ENCODE measurements at places on chromosomes 5 and 9.
A peak's percentile ranks its signal among the peaks of the same experiment; 100 is the strongest.

DNA sequence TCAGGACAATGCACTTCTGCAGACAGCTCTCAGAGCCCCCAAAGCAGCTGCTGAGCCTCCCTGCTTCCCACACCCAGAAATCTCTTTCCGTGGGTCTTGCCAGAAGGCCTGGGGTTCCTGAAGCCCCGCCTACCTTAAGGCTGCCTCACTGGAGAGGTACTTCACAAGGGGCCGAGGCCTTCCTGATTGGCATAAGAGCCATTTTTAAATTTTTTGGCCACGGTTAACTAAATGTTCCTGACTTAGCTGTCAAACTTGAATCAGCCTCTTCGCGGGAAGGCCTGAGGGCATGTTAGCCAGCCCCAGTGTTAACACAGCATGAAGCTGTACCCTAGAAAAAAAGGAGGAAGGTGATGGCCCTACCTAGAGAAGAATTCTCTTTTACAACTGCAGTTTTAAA lies 20.7 kb upstream of the EPB41L4B start:
- DNase-seq: no peak

- no peak for DNase-seq
These were observed 740.8 kb upstream of the ZNF608 start for GRCh38 chr5:125487231-125487630.

GRCh38 chr9:131731644-131732043 lies 8.2 kb downstream of the RAPGEF1 start:
- DNase-seq: peak; percentile 76

DNA sequence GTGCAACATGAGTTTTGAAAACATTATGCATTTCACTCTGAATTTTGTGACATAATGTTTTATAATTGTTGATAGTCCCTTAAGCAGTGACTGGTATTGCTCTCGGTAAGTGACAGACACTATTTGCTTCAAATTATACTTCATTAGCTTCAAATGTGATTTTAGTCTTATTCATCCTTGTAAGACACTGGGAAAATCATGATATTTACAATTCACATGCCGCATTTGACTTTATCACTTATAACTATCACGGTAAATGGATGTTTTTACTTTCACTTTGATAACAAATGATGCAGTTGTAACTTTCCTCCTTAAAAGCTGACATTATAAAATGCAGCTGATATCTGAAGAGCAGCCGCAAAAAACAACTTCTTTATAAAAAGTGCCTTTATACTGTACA lies 44.1 kb upstream of the ITGA2 start:
- no peak for DNase-seq

DNA sequence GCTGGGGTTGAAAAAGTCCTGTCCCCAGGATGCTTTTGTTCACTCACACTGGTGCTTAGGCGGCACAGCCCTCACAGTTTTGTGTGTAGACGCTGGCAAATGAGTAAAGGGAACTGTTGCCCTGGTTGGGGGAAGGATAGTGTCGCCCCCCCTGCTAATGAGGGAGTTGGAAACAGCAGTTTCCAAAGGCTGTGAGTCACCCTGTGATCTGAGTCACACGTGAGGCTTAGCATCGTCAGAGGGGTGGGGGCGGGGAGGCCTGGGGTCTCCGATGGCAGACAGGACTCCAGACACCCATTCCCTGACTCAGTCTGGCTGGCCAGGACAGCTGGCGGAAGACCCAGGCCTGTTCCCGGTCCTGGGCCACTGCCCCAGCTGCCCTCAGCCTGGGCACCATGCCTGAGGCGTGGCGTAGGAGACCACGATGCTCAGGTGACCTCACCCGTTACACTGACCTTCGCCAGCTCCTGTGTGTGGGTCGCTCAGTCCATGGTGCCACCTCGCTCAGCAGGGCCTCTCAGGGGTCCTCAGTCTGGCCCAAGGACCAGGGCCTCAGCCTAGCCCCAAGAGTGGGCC lies 2.9 kb downstream of the DNAJB5 start:
- DNase-seq: peak; percentile 54

GRCh38 chr9:81832571-81833285 lies 95.5 kb upstream of the SPATA31D4 start:
- DNase-seq: no peak

DNA sequence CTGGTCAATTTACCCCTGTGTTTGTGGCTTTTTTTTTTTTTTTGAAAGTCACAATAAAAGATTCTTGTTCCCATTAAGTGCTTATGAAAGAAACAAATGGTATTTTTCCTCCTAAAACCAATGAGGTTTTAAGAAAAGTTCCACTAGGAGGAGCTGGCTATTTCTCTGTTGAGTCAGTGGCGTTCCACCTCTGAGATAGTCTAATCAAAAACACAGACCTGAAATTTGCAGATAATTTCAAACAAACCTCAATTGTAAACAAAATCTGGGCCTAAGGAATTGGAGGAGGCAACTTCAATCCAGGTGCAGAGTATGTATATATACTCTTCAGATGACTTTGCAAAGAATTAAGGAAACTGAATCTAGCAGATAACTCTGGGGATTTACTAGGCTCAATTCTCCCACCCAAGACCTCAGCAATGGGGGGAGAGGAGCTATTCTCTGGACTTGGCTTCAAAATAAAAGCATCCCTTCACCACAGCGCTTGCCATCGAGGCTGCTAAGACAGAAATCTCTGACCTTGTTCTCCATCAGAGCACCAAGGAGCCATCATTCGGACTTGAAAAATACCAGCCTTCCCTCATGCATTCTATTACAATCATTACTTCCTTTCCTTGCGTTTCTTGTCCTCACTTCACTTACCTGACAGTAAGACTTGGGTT lies 52.4 kb downstream of the FANCC start:
- DNase-seq: no peak

DNA sequence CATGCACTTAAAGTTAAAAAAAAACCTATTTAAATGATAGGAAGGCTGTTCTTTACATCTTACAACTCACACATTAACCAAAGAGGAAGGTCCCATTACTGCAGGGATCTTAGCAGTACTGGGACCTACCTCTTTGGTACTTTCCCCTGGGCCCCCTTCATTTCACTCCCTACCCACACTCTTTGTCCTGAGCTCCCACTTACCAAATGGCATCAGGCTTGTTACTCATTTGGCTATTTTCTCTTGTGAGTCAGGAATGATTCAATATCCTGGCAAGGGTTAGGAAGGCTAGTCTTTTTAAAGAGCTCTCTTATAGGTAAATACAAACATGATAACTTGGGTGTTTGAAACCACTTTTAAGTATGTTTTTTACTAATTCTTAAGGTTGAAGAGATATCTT lies 117.4 kb upstream of the ELL2 start:
- DNase-seq: peak; percentile 85

DNA sequence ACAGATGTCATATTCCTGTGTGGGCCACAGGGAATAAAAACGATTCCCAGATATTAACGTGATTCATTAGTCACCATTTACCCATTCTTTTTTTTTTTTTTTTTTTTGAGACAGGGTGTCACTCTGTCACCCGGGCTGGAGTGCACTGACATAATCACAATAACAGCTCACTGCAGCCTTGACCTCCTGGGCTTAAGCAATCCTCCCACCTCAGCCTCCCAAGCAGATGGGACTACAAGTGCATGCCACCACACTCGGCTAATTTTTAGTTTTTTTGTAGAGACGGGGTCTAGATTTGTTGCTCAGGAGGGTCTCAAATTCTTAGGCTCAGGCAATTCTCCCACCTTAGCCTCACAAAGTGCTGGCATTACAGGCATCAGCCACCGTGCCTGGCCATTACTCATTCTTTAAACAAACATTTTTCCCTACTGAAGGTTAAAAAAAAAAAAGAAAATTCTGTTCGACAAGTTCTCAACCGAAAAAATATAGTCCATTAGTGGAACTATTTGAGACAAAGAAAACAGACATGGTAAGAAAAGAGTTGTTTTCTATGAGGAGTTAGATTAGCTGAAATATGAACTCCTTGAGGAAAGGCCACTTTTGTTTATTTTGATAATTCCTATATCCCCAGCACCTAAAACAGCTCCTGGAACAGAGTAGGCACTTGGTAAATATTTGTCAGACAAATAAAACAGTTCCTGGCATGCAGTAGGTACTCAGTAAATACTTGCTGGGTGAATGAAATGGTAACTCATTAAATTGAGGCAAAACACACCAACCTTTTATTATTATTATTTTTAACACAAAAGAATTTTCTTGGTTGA lies 32.1 kb upstream of the PDCL start:
- no peak for DNase-seq

DNA sequence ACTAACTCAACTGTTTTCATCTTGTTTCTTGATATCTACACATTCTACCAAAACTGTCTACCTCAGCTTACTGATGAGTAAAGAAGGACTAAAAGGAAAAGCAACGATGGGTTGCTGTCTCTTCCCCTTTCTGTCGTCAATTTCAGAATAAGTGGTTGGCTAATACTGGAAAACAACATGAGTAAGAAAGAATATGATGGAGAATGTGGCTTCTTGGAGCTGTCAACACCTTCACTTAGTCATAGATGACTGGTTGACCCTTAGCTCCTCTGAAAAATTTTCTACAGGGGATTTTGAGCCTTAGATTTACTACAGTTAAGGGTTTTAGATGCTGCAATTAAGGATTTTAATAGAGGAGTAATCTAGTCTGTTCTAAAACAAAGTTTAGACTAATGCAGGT lies 797.9 kb downstream of the TLE4 start:
- DNase-seq: no peak

- DNase-seq: no peak
These were observed at the start of gene PCDHB16 for GRCh38 chr5:141182248-141182647. Gene PCDHB16, plus strand, starts transcription at chr5:141182387. Its CDS starts 173 bp downstream, at chr5:141182560.

- DNase-seq: no peak
These were observed 5.5 kb downstream of the TMEM8B start for GRCh38 chr9:35834260-35835215.

DNA sequence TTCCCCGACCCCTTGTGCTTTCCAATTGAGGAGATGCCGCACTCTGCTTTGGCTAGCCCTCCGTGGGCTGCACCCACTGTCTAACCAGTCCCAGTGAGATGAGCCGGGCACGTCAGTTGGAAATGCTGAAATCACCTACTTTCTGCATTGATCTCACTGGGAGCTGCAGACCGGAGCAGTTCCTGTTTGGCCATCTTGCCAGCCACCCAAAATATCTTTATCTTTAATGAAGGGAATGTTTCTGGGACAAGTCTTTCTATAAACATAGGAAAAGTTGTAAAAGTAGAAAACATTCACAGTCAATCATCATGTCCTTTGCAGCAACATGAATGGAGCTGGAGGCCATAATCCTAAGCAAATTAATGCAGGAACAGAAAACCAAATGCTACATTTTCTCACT lies 147.6 kb downstream of the RPS23 start:
- no peak for DNase-seq

DNA sequence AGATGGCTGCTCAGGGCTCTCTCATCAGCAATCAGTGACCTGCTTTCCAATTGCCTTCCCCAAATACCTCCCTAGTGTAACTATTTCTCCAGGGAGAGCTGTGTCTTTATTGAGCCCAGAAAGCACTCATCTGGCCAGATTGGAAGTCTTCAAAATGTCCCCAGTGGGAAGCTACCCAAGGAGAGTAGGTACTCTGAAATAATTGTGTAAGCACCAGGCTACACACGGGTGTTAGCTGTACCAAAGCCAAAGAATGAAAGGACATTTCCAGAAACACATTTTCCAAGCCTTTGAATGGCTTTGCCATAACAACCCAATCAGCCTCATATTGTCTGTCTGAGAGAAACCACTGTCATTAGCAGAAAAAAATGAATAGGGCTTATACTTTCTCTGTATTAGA lies 318.8 kb downstream of the FAM170A start:
- DNase-seq: no peak

GRCh38 chr5:74556631-74557595 lies 83.6 kb downstream of the ENC1 start:
- DNase-seq: no peak

DNA sequence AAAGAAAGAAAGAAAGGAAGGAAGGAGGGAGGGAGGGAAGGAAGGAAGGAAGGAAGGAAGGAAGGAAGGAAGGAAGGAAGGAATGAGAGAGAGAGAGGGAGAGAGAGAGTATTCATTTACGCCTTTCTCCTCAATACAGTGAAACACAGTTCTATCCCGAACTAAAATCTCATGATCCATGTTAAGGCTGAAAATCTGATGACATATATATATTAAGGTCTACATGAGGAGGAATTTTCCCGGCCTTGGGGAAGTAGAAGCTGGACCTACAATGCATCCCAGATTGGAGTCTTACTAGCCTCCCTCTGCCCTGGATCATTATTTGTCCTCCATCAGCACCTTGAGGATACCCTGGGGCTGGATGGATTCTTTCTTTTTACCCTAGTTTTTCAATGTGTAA lies 95.1 kb upstream of the DAPK1 start:
- DNase-seq: no peak

- no peak for DNase-seq
These were observed 38.9 kb downstream of the ADAMTS2 start for GRCh38 chr5:179306191-179307012.

GRCh38 chr5:75006865-75007822 lies 45.2 kb downstream of the GCNT4 start:
- DNase-seq: no peak

DNA sequence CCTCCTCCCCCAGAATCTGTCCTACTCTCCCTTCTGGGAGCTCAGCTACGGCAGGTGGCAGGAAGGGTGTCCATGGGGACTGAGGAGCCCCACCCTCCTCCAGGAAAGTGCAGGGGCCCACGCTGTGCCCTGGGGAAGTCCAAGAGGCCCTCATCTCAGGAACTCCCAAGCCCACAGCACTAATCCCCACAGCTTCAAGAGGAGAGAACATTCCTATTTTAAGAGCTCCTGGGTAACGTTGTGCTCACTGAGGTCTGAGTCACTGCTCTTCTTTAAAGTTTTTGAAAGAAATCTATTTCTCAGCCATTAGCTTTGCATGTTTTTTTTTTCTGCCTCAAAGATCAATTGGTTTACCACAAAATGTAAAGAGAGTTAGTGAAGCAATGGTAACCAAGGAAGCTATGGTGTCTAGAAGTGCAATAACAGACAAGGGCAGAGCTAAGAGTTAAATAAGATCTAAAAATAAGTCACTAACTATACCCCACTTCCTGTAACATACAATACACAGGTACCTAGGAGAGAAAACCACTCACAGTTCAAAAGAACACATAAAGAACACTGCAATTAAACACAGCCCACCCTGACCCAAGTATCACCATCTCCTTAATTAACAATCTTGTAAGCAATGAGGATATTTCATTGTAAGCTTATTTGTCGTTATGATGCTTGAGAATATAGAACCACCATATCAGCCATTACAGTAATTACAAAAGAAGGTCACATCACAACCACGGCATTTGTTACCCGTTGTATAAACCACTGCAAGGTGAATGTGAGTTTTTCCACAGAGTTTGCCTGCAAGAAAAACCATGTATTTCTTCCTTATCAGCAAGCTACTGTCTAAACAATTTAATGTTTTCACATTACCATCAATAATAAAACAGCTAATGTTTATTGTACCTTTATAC lies 382.3 kb upstream of the SLC30A5 start:
- no peak for DNase-seq

DNA sequence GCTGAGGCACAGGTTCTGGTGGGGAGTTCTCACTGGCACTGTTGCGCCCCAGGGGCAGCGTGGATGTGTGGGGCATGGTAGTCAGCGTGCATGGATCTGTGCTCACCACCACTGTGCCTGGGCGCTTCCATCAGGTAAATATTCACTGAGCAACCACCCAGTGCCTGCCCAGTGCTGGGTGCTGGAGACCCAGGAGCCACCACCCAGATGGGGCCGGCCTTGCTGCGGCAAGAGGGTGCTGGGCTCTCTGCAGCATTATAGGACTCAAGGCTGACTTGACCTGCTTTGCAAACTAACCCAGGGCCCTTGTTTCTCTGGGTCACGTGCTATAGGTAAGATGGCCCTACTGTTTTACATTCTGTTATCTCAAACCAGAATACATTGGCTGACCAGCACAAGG lies 60.5 kb downstream of the DAP start:
- DNase-seq: no peak

Data from activated CD4-positive, alpha-beta T cell treated with anti-CD3 and anti-CD28 coated beads, Interleukin-2, amount 50 U/mL, for 16 hours (primary cell).